ENCODE measurements at places on chromosomes 16 and 17.

DNA sequence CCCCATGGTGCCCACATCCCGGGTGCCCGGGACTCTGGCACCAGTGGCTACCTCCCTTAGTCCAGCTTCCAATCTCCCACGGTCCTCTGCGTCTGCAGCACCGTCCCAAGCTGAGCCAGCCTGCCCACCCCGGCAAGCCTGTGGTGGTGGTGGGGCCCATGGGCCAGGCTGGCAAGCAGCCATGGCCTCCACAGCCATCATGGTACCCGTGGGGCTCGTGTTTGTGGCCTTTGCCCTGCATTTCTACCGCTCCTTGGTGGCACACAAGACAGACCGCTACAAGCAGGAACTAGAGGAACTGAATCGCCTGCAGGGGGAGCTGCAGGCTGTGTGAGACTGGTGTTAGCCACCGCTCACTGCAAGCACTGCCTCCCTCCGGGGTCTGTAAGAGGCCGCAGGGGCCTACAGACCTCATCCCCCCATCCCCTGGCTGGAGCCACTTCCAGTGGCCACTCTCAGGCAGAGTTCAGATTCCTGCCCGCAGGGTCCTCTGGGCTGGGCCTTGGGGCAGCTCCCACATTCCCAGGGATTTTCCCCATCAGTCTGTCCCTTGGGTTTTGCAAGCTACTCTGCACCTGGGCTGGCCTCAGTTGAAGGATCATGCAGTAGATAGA lies 3.9 kb upstream of the SETD1A start:
- peaks cover 31% of the 10 kb centered on the region for H3K4me1 ChIP-seq
- peaks cover 18% of the 10 kb centered on the region for H3K36me3 ChIP-seq
- peak; percentile 42 for DNase-seq
- no peak overlapping the region for H3K4me3 ChIP-seq
- no peak overlapping the region for H3K27ac ChIP-seq

GRCh38 chr17:1375615-1376014 lies 24.4 kb downstream of the YWHAE start:
- H3K4me1 ChIP-seq, result peaks cover 94% of the 10 kb centered on the region
- no peak for DNase-seq
- no peaks in the 10 kb centered on the region for H3K27me3 ChIP-seq
- peaks cover 48% of the 10 kb centered on the region for H3K36me3 ChIP-seq
- peak overlapping the region; percentile 20 for H3K27ac ChIP-seq

DNA sequence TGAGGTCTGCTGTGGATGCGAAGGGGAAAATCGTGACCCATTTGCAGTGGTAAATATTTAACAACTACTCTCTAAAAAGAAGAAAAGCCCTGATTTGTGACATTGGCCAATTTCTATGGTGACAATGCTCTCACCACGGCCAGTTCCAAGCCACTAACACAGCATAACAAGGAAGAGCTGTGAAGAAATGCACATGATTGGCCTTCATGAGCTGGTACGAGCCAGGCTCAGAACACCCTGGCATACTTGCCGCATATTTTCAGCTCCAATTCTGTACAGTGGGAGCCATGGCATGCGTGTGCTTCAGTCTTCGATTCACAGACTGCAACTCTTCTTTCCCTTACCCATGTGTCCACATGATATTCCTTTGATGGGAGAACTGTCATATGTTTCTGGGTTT lies 363.9 kb upstream of the CDH5 start:
- no peak overlapping the region for H3K27ac ChIP-seq
- no peak overlapping the region for H3K4me3 ChIP-seq
- peaks cover 4% of the 10 kb centered on the region for H3K27me3 ChIP-seq
- H3K36me3 ChIP-seq, result no peaks in the 10 kb centered on the region
- no peak for DNase-seq

GRCh38 chr17:34885076-34885475 lies 76.2 kb downstream of the CCT6B start:
- H3K4me1 ChIP-seq, result peaks cover 6% of the 10 kb centered on the region
- peaks cover 55% of the 10 kb centered on the region for H3K27me3 ChIP-seq
- H3K27ac ChIP-seq, result no peak overlapping the region
- DNase-seq, result no peak
- H3K4me3 ChIP-seq, result no peak overlapping the region

DNA sequence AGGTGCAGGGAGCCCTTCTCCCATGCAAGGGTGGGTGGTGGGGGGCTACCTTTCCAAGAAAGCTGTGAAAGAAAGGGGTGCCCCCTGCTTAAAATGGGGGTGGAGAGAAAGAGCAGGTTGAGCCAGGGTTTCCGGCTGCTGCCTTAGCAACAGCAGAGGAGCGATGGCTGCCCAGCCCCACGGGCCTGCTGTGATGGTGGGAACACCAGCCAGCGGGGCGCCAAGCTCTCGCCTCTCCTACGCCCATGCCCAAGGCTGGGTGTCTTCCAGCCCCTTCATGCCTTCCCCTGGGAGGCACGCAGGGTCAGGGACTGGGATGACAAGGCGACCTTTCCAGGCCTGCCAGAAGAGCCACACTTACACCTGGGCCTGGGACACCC lies 3.0 kb downstream of the FMNL1 start:
- H3K27ac ChIP-seq, result peak overlapping the region; percentile 99
- peaks cover 33% of the 10 kb centered on the region for H3K36me3 ChIP-seq
- no peaks in the 10 kb centered on the region for H3K27me3 ChIP-seq
- H3K4me1 ChIP-seq, result peaks cover 85% of the 10 kb centered on the region
- H3K4me3 ChIP-seq, result peak overlapping the region; percentile 99
- DNase-seq, result no peak

- no peak within 1 kb of the TSS for H3K27ac ChIP-seq
- no peaks in the 10 kb centered on the region for H3K36me3 ChIP-seq
- peaks cover 15% of the 10 kb centered on the region for H3K4me1 ChIP-seq
- H3K27me3 ChIP-seq, result peaks cover 27% of the 10 kb centered on the region
- H3K4me3 ChIP-seq, result peak within 1 kb of the TSS; percentile 66
Measured at GRCh38 chr17:1709971-1710806, at the start of gene TLCD2. TSS of gene TLCD2 (minus strand) at chr17:1710377. CDS start at chr17:1710242, 135 bp downstream.

GRCh38 chr16:85081038-85081437 lies 31.2 kb downstream of the CIBAR2 start:
- H3K36me3 ChIP-seq, result no peaks in the 10 kb centered on the region
- no peak overlapping the region for H3K4me3 ChIP-seq
- peaks cover 30% of the 10 kb centered on the region for H3K27me3 ChIP-seq

- no peaks in the 10 kb centered on the region for H3K36me3 ChIP-seq
- H3K27me3 ChIP-seq, result no peaks in the 10 kb centered on the region
- peak overlapping the region; percentile 31 for H3K27ac ChIP-seq
- H3K4me3 ChIP-seq, result peak overlapping the region; percentile 35
- H3K4me1 ChIP-seq, result peaks cover 75% of the 10 kb centered on the region
Measured at GRCh38 chr17:32516450-32516849, 29.7 kb downstream of the CDK5R1 start.

GRCh38 chr16:19833176-19833575 lies 51.5 kb downstream of the GPRC5B start:
- H3K36me3 ChIP-seq, result no peaks in the 10 kb centered on the region
- H3K4me3 ChIP-seq, result no peak overlapping the region
- H3K27ac ChIP-seq, result no peak overlapping the region
- no peak for DNase-seq
- H3K4me1 ChIP-seq, result peaks cover 1% of the 10 kb centered on the region

- no peaks in the 10 kb centered on the region for H3K27me3 ChIP-seq
- no peak for DNase-seq
- H3K4me3 ChIP-seq, result peak overlapping the region; percentile 41
- peaks cover 33% of the 10 kb centered on the region for H3K36me3 ChIP-seq
- H3K27ac ChIP-seq, result peak overlapping the region; percentile 99
Measured at GRCh38 chr16:27452569-27453493, 50.9 kb downstream of the IL21R start.

DNA sequence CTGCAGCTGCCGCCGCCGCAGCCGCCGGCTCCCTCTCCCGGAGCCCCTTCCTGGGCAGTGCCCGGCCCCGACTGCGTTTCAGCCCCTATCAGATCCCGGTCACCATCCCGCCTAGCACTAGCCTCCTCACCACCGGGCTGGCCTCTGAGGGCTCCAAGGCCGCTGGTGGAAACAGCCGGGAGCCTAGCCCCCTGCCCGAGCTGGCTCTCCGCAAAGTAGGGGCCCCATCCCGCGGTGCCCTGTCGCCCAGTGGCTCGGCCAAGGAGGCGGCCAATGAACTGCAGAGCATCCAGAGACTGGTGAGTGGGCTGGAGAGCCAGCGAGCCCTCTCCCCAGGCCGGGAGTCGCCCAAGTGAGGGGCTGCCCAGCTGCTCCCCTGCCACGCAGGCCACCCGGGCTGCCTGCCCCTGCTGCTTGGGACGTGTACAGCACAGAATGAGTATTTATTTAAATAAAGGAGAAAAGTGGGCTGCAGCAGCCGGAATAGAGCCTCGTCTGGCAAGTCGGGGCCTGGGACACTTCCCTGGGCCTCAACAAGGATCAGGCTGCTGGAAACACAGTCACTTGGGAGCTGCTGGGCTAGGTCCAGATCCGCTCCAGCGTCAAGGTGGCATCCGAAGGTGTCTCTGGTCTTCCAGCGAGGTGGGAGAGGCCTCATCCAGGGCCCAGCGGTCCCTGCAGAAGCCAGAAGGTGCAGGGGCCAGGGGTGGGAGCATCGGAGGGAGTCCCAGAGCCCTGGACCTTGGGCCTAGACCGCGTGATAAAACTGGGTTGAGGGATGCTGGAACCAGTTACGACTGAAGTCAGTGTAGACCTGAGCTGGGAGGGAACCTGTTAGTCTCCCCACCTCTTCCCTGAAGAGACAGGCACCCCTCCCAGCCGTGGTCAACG lies 8.8 kb downstream of the TBX2 start:
- H3K27ac ChIP-seq, result no peak overlapping the region
- peak overlapping the region; percentile 74 for H3K4me3 ChIP-seq
- peak; percentile 17 for DNase-seq
- peaks cover 45% of the 10 kb centered on the region for H3K4me1 ChIP-seq
- H3K36me3 ChIP-seq, result no peaks in the 10 kb centered on the region

DNA sequence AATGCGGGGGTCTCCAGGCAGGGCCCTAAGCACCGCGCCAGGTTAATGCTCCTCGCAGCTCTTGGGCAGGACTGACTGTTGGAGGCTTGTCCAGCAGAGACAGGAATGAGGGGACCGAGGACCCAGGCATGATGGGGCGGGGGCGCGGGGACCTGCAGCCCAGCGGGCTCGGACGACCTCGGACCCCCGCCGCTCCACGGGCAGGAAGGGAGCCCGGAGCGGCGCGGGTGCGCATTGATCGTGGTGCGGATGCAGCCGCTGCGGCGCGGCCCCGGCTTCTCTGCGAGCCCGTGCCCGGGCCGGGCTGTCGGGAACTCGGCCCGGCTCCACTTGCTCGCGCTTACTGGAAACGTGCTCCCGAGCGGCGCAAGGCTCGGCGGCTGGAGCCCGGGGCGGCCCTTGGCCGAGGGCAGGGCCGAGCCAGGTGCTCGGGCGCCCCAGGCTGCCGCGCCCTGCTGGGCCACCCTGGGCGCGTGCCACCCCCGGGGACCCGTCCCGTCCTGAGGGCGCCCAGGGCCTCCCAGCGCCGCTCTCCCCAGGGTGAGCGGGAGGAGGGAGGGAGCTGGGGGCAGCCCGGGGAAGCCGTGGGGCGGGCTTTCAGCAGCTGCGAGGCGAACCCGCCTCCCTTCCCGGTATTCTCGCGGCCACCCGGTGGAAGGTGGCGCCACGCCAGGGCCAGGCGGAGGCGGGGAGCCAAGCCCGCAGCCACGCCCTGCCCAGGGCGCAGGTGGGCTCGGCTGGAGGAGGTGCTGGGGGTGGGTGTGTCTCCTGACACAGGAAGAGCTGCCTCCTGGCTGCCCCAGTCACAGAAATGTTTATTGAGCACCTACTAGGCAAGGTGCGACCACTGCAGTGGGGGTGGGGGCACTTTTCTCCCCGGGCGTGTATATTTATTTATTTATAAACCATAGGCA lies 45.9 kb downstream of the SOCS3 start:
- H3K4me3 ChIP-seq, result peak overlapping the region; percentile 66
- H3K27ac ChIP-seq, result peak overlapping the region; percentile 24
- no peaks in the 10 kb centered on the region for H3K36me3 ChIP-seq
- peaks cover 6% of the 10 kb centered on the region for H3K27me3 ChIP-seq
- H3K4me1 ChIP-seq, result peaks cover 43% of the 10 kb centered on the region
